Stimulated activated CD4-positive, alpha-beta T cell treated with anti-CD3 and anti-CD28 coated beads, Interleukin-4, amount 100 ng/mL, for 1 hour (primary cell): ENCODE measurements at places on chromosomes 13 and 19.
A peak's percentile ranks its signal among the peaks of the same experiment; 100 is the strongest.

DNA sequence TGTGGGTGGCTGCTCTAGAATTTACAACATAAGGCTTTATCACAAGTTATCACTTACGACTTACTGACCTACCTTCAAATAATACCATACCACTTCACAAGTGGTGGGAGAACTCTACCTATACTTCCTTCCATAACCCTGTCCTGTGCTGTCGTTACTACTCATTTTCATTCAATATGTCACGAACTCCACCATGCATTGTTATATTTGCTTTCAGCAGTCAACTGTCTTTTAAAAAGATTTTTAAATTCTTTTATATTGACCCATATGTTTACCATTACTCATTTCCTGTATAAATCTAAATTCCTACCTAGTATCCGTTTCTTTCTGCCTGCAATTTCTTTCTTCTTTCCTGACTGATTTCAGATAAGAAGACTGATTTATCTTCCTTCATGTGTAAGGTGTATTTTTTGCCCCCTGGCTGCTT lies 200.0 kb downstream of the KLF12 start:
- DNase-seq: no peak

GRCh38 chr13:63900406-63900805 lies 2484.8 kb upstream of the PCDH20 start:
- DNase-seq: no peak

- DNase-seq: no peak
Measured at GRCh38 chr19:22735911-22736645, 47.9 kb downstream of the ZNF99 start.

- DNase-seq: no peak
Measured at GRCh38 chr13:24280720-24281119, 28.7 kb upstream of the C1QTNF9 start.

DNA sequence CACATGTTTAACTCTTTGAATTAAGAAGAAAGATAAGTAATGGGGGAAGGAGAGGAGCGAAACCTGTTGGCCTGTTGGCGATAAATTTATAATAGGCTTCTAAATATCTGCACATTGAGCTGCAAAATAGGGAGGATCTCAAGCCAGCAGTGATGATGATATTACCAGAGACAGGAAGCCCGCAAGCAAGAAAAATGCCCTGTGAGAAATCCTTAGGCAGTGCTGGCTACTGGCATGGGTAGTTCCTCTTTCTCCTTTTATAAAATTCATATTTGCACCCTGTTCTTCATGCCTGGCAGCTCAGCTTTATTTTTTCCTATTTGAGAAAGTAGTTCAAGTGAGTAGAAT lies 858 bp upstream of the USP12 start:
- no peak for DNase-seq

DNA sequence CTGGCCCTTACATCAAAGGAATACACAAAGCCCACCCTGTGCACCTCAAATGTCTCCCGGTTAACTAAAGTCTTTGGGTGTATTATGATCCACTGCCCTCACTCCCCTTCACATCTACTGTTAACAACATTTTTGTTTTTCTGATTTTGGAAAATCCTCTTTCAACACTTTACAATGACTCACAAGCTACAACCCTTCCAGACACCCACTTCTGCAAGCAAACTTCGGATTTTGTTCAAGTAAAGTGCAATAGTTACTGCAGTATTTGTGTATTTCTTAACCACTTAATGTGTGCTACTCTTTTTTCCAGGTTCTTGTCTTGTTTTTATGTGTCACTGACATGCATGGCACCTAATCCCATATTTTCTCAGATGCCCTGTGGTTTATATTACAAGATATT lies 101.1 kb downstream of the EDNRB start:
- no peak for DNase-seq

GRCh38 chr13:86710896-86711295 lies 911.7 kb upstream of the SLITRK6 start:
- no peak for DNase-seq

GRCh38 chr13:46773541-46773940 lies 23.4 kb downstream of the ESD start:
- no peak for DNase-seq

- DNase-seq: no peak
Measured at GRCh38 chr13:65553096-65553727, 1676.9 kb downstream of the PCDH9 start.

GRCh38 chr19:15562861-15563260 lies 52.2 kb upstream of the CYP4F8 start:
- no peak for DNase-seq

- no peak for DNase-seq
Measured at GRCh38 chr19:6088602-6089049, 21.7 kb downstream of the RFX2 start.

DNA sequence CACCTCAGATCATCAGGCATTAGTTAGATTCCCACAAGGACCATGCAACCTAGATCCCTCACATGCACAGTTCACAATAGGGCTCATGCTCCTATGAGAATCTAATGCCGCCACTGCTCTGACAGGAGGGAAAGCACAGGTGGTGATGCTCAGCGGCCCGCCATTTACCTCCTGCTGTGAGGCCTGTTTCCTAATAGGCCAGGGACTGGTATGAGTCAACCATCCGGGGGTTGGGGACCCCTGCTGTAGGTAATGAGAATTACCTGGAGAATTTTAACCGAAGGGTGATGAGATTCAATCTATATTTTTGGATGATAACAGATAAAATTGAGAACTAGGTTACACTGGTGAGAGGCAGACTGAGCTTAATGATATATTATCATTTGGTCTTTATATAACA lies 101.4 kb downstream of the LACC1 start:
- no peak for DNase-seq

DNA sequence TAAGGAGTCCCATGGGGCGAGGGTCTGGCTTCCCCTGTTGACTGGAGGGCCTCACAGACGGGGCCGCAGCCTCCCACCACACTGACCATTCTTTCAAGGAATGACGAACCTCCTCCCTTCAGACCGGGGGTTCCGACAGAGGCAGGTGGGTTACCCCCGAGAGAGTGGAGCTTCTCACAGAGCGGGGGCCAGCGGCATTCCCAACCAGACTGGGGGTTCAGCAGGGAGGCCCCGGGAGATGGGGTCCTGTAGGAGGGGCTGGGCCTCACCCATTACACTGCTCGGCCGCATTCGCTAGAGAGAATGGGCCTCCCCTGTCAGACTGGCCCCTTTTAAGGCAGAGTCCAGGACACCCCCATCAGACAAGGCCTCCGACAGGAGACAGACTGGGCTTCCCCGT lies 15.6 kb upstream of the C2CD4C start:
- DNase-seq: no peak

- no peak for DNase-seq
Measured at GRCh38 chr13:33105387-33106005, 89.3 kb downstream of the KL start.

DNA sequence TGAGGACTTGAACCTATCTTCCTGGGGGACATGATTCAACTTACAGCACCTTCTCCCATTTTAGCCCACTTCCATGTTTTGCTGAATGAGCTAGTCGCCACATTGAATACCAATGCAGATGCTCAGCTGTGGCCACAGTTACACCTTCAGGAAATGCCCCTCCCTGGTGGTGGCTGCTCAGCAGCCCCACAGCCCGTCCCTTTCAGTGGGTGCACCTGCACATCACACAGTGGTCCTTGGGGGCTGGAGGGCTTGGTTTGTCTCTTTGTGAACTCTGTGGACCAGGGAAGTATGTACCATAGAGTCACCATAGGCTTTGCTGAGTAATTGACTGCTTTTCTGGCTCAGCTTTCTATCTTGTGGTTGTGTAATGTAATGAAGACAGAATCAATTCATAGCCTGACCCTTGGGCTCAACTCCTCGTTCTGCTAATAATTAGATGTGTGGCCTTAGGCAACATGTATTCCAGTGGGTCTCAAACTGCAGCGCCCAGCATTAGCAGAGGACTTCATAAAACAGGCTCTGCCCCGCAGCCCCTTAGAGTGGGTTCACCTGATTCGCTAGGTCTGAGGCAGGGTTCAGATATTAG lies 48.1 kb upstream of the FARP1 start:
- no peak for DNase-seq

GRCh38 chr13:110348309-110349105 lies 41.4 kb downstream of the COL4A2 start:
- no peak for DNase-seq

DNA sequence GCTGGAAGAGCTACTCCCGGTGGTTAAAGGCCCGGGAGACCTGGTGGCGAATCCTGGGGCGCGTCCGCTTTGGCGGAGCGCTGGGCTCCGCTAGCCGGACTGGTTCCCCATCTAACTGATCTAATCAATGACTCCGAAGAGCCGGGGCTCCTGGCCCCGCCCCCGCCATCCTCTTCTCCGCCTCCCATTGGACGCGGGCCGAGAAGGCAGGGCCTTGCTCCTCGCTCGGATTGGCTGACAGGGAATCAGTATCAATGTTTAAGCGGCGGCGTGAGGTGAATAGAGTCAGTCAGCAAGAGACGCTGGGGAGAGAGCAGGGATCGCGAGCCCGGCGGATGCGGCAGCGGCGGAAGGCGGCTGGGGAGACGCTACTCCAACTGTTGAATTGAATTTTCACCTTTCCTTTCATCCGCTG lies 1.7 kb upstream of the PCDH17 start:
- peak; percentile 38 for DNase-seq

DNA sequence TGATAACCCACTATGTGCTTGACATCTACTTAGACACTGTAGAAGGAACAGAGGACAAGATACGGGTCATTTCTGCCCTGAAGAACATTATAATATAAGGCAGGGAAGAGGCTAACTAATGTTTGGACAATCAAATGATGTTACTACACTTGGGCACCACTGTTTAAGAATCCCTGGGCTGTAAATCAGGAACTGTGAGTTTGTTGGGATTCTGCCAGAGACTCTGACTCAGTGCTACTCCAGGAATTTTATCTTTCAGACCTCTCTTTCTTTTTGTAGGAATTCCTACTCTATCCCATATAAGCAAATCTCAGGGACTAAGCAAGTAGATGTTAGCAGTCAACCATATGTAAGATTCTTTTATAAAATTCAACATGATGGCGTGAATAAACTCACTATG lies 3.1 kb upstream of the ZNF471 start:
- no peak for DNase-seq

DNA sequence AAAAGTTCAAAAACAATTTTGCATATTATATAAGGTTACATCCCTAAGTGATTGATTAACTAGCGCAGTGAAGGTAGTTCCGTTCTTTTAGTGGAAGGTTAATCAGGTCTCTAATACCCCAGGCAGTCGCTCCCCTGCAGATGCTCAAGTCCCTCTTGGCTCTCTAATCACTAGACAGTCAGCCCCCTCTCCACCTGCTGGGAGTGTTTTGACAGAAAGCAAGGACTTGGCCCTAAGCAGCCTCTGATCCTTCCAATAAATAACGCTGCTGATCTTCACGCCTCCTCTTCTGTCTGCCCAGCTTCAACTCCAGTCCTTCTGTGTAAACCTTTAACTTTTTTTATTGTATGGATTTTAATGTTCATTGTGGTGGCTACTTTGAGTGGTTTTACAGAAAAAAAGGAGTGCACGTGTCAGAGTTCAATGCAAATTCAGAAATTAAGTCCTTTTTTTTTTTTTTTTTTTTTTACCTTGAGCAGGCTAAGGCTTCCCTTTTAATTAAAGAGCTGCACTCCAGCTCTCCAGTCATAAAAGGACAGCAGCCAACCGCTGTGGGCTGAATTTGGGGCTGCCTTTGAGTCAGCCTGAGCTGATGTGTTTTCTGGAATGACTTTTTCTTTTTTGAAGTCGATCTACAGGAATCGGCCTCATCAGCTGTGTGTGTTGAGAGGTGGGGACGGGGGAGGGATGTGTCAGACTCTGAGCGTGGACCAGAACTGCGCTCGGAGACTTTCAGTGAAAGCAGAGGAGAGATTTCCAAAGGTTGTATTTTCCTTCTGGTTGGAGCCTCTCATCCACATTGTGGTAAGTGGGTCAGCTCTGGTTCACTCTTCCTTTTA lies 33.8 kb upstream of the MYO16 start:
- no peak for DNase-seq

GRCh38 chr13:30743319-30744055 lies 8.1 kb downstream of the ALOX5AP start:
- DNase-seq: no peak

- DNase-seq: no peak
Measured at GRCh38 chr13:42660333-42660965, 86.5 kb downstream of the TNFSF11 start.

DNA sequence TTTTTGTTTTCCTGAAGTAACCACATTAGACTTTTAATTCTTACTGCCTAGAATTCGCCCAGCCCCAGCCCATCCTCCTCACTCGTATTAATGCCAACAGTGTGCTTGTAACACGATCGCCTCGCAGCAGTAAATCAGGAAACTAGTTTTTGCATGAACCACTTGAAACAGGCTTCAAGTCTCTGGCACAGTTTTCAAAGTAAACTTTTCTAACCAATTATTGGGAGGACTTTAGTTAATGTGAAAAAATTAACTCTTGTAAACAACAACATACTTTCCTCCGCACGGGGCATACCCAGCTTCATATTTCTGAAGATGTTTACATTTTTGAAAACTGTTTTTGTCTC lies 39.2 kb downstream of the TNFRSF19 start:
- DNase-seq: no peak

DNA sequence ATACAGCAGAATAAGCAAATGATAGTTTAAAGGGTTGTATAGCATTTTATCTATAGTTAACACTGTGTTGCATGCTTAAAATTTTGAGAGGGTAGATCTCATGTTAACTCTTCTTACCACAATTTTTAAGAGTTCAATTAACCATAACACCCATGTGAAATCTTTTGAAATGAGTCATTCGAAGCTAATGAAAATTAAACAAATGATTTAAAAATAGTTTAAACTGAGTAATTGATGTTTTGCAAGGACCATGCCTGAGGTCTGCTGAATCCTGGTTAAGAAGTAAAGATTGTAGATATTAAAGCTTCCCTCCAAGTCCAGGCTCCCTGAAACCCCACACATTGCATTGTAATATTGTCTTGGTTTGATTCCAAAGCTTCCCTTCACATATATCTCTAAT lies 176.7 kb upstream of the RNF113B start:
- DNase-seq: no peak

DNA sequence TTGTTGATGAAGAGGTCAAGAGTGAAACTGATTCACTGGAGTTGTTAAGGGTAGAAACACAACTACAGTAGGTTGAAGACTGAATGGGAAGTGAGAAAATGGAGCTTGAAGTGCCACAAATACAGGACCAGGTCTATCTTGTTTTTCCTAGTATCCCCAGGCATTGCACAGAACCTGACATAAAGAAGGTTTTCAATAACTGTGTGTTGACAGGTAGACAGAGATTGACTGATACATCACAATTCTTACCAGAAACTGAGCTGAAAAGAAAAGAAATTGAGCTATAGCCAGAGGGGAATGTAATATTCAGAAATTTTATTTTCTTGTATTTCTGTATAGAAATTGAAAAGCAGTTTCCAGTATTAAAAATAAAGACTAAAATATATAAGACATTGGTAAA lies 767.7 kb downstream of the PCDH17 start:
- DNase-seq: no peak

DNA sequence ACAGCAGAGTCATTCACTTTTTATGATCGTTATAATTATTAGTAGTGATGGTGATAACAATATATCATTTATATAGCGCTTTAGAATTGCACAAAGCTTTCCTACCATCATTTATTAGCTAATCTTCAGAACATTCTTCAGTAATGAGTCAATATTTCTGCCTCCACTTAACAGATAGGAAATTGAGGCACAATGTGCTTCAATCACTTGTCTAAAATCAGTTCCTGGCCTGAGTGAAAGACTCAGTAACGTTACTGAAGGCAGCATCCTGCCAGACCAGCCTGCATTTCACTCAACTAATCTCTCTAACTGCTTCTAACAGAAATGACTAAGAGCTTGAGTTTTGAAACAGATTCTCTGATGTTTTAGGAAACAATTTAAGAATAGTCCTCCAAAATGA lies 412.1 kb downstream of the MZT1 start:
- no peak for DNase-seq
